ENCODE measurements at places on chromosomes 2 and 18. TPM values are rescaled to one million over a fixed set of nuclear protein-coding genes. Genes with fewer than 3 reads are reported as not detected.

Gene TRIM43
- not detected for total RNA-seq

Gene B3GNT7
- 1.3 TPM for total RNA-seq

Gene CTAGE1
- not detected for total RNA-seq

Gene SULT1C3
- not detected for total RNA-seq

Gene RAB27B
- total RNA-seq, result under 0.01 TPM

Gene ASXL2
- 12.8 TPM for total RNA-seq

Gene FAM110C
- total RNA-seq, result not detected

Gene FOXI3
- total RNA-seq, result not detected

Gene RAPGEF4
- 7.2 TPM for total RNA-seq

Gene FAM237A
- total RNA-seq, result not detected

Gene DNER
- 2.6 TPM for total RNA-seq

Gene ANKRD39
- total RNA-seq, result 26.5 TPM

Gene ARHGEF33
- total RNA-seq, result 0.07 TPM

Gene CFAP65
- total RNA-seq, result not detected

Gene SP140
- 0.20 TPM for total RNA-seq
